ENCODE measurements at places on chromosomes 6 and 20. TPM values are rescaled to one million over a fixed set of nuclear protein-coding genes. Genes with fewer than 3 reads are reported as not detected.

CAGE1 gene
- total RNA-seq, result not detected

RFX6 gene
- not detected for total RNA-seq

NOTCH4 gene
- total RNA-seq, result 43.3 TPM

FAM162B gene
- 4.7 TPM for total RNA-seq

HRH3 gene
- total RNA-seq, result not detected

- H3K27ac ChIP-seq, result no peak overlapping the region
- no peak overlapping the region for H3K4me3 ChIP-seq
- DNase-seq, result no peak
- no peaks in the 10 kb centered on the region for H3K4me1 ChIP-seq
These were observed 171.6 kb downstream of the TMEM200A start for GRCh38 chr6:130537447-130537846.

- no peak overlapping the region for H3K27ac ChIP-seq
- no peaks in the 10 kb centered on the region for H3K36me3 ChIP-seq
- H3K27me3 ChIP-seq, result no peaks in the 10 kb centered on the region
These were observed 16.3 kb upstream of the TRPC4AP start for GRCh38 chr20:35108921-35109320.

DNA sequence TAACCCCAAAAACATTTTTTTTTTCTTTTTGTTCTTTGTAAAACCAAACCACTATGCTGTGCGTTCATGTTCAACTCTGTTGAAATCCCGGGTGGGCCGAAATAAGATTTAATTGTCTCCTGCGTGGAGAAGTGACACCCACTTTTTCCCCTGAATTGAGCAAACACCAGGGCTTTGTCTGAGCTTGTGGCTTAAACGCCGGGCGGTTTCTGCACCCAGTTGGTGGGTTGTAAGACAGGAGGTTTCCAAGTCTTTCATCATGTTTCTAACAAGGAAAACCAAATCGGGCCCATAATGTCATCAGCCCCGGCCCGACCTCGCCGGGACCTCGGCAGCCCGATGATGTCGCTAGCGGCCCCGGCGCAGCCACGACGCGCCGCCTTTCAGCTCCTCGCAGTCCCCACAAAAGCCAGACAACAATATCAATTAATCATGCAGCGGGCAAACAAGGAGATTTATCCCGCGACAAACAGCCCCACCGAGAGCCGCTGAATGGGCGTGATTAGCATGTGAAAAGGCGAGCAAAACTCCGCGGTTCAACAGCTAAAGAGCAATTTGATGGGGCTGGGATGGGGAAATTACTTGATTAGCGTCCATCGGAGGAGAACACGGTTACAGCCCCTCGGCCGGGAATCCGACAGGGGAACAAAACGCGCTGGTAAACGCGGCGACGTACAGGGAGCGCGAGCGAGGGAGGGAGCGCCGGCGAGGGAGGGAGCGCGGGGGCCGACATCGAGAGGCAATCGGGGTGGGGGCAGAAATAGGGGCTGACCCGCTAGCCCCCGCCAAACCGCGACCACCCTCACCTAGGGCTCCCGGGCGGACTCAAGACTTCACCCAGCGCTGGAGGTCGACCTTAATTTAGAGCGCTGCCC, 5.3 kb downstream of the LINC00237 start:
- H3K4me1 ChIP-seq, result peaks cover 22% of the 10 kb centered on the region
- H3K36me3 ChIP-seq, result no peaks in the 10 kb centered on the region

GRCh38 chr20:11979306-11979990, 61.8 kb downstream of the BTBD3 start:
- no peak for DNase-seq
- no peaks in the 10 kb centered on the region for H3K4me1 ChIP-seq
- no peaks in the 10 kb centered on the region for H3K36me3 ChIP-seq
- H3K27me3 ChIP-seq, result no peaks in the 10 kb centered on the region
- H3K27ac ChIP-seq, result no peak overlapping the region

- no peaks in the 10 kb centered on the region for H3K36me3 ChIP-seq
- H3K27me3 ChIP-seq, result no peaks in the 10 kb centered on the region
- no peak overlapping the region for H3K27ac ChIP-seq
- no peak overlapping the region for H3K4me3 ChIP-seq
- DNase-seq, result no peak
These were observed 52.2 kb downstream of the TPBG start for GRCh38 chr6:82415820-82416219.

DNA sequence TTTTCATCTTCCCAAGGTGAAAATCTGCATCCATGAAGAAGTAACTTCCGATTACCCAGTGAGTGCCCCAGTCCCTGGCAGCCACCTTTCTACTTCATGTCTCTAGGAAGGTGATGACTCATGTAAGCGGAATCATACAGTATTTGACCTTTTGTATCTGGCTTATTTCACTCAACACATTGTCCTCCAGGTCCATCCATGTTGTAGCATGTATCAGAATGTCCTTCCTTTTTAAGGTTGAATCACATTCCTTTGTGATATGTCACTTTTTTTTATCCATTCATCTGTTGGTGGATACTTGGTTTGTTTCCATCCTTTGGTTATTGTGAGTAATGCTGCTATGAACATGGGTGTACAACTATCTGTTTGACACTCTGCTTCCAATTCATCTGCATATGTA, 176.3 kb upstream of the CDYL start:
- no peaks in the 10 kb centered on the region for H3K36me3 ChIP-seq
- H3K27ac ChIP-seq, result no peak overlapping the region
- H3K4me1 ChIP-seq, result no peaks in the 10 kb centered on the region
- no peak overlapping the region for H3K4me3 ChIP-seq
- no peak for DNase-seq
- H3K27me3 ChIP-seq, result no peaks in the 10 kb centered on the region

GRCh38 chr6:90399970-90400369, 103.3 kb upstream of the BACH2 start:
- no peaks in the 10 kb centered on the region for H3K36me3 ChIP-seq
- DNase-seq, result no peak
- no peak overlapping the region for H3K4me3 ChIP-seq

- DNase-seq, result no peak
- no peak overlapping the region for H3K4me3 ChIP-seq
- peaks cover 8% of the 10 kb centered on the region for H3K36me3 ChIP-seq
- no peaks in the 10 kb centered on the region for H3K27me3 ChIP-seq
- H3K4me1 ChIP-seq, result no peaks in the 10 kb centered on the region
These were observed 9.5 kb downstream of the DEK start for GRCh38 chr6:18254793-18255192.

- H3K4me1 ChIP-seq, result no peaks in the 10 kb centered on the region
- DNase-seq, result no peak
- H3K27me3 ChIP-seq, result no peaks in the 10 kb centered on the region
- no peaks in the 10 kb centered on the region for H3K36me3 ChIP-seq
These were observed 86.4 kb downstream of the SHLD1 start for GRCh38 chr20:5836569-5836968.

GRCh38 chr6:36713846-36714245, 16.2 kb downstream of the RAB44 start:
- H3K4me1 ChIP-seq, result no peaks in the 10 kb centered on the region
- H3K27me3 ChIP-seq, result no peaks in the 10 kb centered on the region
- no peak overlapping the region for H3K4me3 ChIP-seq
- no peak overlapping the region for H3K27ac ChIP-seq
- DNase-seq, result no peak

DNA sequence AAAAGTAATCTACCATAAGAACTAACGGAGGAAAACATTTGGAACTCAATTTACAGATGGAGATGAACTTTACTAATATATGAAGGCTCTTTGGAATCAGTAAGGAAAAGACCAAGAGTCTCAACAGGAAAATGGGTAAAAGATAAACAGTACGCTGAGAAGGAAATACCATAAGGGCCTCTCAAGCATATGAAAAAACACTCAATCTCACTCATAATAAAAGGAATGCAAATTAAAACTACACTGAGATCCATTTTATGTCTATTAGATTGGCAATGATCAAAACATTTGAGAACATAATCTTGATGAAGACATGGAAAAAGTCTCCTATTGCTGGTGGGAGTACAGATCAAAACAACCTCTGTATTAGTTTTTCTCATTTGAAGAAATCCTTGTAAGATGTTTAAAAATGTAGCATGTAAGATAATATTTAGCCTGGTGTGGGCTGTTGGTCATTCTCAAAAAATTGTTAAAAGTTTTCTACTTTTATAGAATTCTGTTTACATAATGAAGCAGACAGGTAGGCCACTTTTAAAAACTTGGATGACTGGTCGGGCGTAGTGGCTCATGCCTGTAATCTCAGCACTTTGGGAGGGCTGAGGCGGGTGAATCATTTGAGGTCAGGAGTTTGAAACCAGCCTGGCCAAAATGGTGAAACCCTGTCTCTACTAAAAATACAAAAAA, 14.5 kb downstream of the REV3L start:
- no peaks in the 10 kb centered on the region for H3K27me3 ChIP-seq
- no peak for DNase-seq
- peaks cover 2% of the 10 kb centered on the region for H3K36me3 ChIP-seq
- peaks cover 3% of the 10 kb centered on the region for H3K4me1 ChIP-seq

DNA sequence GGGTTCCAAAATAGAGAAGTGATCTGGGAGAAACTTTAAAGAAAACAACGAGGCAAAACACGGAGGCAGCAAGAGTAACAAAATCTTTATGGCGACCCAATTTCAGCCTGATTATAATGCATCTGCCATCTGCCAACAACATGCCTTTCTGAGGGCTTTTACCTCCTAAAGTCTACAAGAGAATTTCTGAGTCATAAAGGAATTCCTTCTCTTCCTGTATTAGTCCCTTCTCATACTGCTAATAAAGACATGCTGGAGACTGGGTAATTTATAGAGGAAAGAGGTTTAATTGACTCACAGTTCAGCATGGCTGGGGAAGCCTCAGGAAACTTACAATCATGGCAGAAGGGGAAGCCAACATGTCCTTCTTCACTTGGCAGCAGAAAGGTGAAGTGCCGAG, 226.6 kb downstream of the HACE1 start:
- no peaks in the 10 kb centered on the region for H3K36me3 ChIP-seq
- H3K27ac ChIP-seq, result no peak overlapping the region
- H3K4me3 ChIP-seq, result no peak overlapping the region
- H3K27me3 ChIP-seq, result no peaks in the 10 kb centered on the region
- DNase-seq, result no peak

GRCh38 chr6:130035211-130035610, 16.8 kb downstream of the L3MBTL3 start:
- no peak overlapping the region for H3K4me3 ChIP-seq
- no peaks in the 10 kb centered on the region for H3K36me3 ChIP-seq
- DNase-seq, result no peak
- no peak overlapping the region for H3K27ac ChIP-seq

DNA sequence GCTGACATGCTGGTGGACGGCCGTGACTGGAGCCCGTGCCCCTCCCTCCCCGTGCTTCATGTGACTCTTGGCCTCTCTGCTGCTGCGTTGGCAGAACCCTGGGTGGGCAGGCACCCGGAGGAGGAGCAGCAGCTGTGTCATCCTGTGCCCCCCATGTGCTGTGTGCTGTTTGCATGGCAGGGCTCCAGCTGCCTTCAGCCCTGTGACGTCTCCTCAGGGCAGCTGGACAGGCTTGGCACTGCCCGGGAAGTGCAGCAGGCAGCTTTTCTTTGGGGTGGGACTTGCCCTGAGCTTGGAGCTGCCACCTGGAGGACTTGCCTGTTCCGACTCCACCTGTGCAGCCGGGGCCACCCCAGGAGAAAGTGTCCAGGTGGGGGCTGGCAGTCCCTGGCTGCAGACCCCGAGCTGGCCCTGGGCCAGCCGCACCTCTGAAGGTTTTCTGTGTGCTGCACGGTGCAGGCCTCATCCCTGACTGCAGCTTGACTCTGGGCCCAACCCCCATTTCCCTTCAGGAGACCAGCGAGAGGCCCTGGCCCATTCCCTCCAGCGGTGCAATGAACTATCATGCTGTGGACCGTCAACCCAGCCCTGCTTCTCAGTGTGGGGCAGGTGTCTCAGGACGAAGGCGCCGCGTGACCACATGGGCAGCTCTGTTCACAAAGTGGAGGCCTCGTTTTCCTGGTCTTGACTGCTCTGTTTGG, 8.1 kb downstream of the NPBWR2 start:
- H3K36me3 ChIP-seq, result no peaks in the 10 kb centered on the region
- no peak overlapping the region for H3K27ac ChIP-seq
- peaks cover 5% of the 10 kb centered on the region for H3K27me3 ChIP-seq

GRCh38 chr6:136893187-136893586, 28.9 kb upstream of the SLC35D3 start:
- H3K27ac ChIP-seq, result no peak overlapping the region
- H3K36me3 ChIP-seq, result no peaks in the 10 kb centered on the region
- H3K4me3 ChIP-seq, result no peak overlapping the region
- no peaks in the 10 kb centered on the region for H3K27me3 ChIP-seq
- no peak for DNase-seq

DNA sequence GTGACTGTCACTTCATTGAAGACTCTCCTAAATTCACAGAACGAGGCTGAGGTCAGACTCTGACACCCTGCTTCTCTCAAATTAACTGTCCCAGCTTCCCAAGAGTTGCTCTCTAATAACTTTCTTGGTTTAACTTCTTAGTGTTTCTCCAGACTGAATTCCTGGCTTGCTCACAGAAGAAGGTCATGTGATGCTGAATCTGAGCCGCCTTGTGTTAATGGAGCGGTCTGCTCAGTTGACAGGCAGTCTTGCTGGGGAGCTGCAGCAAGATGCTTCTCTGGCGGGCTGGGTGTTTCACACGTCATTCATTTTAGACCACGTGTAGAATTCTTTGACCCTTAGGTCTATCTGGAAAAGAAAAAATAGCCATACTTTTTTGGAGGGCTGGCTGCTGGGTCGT, 107.3 kb downstream of the FOXO3 start:
- H3K4me1 ChIP-seq, result peaks cover 41% of the 10 kb centered on the region
- H3K36me3 ChIP-seq, result peaks cover 6% of the 10 kb centered on the region
- no peak overlapping the region for H3K4me3 ChIP-seq
- peak; percentile 64 for DNase-seq
- no peaks in the 10 kb centered on the region for H3K27me3 ChIP-seq
